ENCODE measurements at places on chromosomes 11 and 22.
A peak's percentile ranks its signal among the peaks of the same experiment; 100 is the strongest.

DNA sequence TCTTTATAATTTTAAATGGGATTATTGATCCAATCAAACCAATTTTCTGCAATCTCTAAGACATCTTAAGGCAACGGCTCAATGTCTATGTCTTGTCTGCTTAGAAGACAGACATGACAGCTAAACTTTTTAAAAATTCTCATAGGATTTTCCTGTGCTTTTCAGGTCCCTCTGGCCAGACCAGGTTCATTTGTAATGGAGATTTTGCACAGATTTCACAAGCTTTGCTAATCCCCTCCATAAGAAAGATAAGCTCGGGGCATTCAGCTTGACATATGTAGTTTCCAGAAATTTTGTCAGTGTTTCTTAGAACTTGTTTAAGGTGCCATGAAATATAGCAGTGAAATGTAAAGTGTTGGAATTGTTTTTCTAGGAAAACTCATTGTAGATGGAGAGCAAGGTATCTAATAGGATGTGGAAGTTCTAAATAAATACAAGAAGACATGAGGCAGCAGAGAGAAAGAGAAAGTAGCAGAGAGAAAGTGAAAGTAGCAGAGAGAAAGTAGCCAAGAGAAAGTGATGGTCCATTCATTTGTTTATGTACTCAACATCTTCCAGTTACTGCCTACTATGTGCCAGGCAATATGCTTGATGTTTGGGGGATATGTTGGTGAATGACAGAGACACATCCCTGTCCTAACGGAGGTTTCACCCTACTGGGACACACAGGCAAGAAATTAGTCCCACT lies 219.1 kb upstream of the ARHGAP42 start:
- DNase-seq, result no peak

DNA sequence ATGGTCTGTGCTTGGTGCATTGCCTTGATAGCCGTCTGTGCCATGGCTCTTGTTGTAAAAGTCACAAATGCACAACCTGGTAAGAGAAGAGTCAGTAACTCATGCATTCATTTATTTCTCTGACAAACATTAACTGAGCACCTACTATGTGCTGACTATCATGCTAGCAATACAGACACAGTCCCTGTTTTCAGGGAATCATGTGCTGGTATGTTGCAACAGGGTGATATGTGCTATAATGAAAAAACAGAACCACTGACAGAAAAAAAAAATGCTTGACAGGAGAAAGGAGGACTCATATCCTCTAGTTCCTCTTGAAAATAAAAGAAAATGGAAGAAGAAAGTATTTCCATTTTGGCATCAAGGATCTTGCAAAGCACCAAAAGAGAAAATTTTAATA lies 34.5 kb upstream of the RAPSN start:
- no peak for DNase-seq

DNA sequence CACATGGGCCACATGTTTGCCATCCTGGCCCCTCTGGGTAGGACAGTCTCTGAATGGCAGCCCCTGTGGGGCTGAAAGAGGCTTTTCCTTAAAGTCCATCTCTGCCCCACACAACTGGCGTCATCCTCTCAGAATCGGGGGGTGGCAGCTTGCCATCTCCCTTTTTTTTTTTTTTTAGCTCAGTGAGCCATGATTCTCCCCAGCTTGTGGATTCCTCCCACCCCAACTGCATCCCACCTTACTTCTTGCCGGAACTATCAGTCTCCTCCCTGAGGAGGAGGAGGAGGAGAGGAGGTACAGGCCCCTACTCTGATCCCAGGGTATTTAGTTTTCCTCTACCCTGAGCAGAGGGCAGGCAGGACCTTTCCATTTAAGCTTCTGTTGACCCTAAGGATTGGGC lies 3.4 kb downstream of the DGKZ start:
- no peak for DNase-seq

DNA sequence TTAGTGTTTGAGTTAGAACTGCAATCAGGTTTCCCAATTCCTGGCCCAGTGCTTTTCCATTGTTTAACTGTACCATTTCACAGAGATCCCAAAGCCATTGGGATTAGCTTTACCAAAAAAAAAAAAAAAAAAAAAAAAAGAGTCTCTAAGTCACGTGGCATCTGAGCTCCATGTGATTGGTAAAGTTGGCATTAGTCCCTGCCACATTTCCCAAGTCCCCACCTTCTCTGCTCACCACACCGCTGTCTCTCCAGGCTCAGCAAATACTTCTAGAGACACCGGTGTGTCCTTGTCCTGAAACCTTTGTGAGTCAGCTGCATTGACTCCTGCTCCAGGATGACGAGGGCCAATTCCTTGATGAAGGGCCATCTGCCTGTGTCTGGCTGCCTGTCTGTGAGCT lies 305.3 kb downstream of the KIRREL3 start:
- no peak for DNase-seq

DNA sequence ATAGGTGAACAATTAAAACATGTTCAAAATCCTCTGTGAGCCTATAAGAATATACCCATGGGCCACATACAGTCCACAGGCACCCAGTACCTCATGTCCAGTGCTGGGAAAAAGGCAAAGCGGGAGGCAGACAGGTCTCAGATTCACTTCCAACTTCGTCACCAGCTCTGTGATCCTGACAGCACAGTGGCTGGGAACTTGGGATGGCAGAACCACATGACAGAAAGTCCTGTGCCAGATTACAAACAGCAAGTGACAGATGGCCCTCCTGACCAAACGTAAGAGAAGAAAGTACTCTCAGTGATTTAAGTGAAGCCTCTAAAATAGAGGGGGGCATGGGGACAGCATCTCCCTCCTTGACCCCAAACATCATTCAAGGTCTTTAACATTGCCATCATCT lies 5.8 kb downstream of the SLC1A2 start:
- no peak for DNase-seq

DNA sequence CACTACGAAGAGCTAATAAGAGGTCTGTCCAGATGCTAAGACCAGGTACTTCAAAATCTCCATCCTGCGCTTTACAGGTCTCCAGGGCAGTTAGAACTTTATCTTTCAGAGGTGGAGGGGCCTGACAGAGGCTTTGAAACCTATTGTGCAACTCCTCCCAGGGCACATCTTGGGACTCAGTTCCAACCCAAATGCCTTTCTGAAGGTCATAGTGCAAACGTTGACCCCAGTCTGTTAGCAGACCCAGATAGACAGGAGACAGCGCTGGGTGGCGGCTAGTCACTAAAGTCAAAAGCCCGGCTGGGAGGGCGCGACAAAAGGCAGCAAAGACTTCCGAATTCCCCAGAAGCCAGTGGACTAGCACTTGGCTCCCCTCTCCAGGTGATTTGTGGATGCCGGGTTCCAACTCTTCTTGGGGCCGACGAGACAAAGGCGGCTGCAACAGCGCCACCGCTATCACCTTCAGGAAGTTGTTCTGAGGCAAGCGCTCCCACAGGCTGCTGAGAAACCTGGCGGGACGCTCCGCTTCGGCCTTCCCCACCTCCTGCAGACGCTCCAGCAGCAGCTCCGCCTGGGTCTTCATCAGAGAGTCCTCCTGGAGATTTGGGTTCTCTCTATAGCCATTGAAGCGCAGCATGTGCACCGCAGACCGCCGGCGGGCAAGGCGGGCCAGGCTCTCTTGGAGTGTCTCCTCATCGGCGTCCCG lies 728 bp downstream of the FANCF start:
- DNase-seq, result peak; percentile 31

DNA sequence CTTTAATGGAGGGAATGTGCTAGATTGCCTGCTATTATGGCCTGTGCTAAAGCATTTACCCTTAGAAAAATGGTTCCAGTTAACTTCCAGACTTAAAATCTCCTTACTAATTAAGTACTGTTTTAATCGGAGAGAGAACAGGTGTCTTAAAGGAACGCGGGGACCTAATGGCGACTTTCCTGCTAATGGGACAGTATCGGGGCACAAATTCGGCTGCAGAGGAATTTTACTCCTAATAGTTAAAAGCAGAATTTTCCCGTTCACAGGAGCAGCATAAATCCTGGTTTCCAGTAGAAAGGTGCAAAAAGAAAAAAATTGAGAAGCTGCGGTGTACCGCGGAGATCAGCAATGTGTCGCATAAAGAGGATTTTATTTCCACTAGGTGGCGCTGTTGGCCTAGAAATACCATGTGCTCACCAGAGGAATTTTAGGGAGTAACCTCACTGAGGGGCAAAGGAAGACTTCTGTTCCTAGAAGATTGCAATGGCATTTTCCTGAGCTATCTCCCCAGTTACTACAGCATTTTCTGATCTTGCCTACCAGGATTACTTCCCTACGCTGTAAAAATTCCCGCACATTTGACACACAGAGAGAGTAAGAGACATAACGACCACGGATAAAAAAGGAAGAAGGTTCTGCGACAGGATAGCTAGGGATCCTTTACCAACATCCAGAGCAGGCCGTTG lies 44.5 kb downstream of the ZNF280B start:
- peak; percentile 22 for DNase-seq

DNA sequence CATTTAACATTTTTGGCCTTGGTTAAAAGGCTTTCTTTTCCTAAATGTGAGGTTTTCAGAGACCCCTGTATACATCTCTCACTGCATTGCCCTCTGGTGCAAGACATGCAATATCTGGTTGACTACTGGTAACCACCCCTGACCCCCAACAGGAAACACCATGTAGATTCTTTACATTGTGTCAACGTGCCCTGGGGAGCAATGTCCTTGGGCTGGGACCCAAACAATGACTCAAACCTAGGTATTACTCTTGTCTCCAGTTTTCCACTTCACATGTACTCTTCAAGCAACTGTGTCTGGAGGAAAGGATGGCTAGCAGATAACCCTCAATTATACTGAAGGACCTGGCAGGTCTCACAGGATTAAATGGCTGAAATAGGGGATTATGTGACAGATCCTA lies 1.1 kb upstream of the GPR83 start:
- DNase-seq, result no peak
